COR-L47 (cell line): ENCODE measurements at places on chromosomes 1 and 21.

DNA sequence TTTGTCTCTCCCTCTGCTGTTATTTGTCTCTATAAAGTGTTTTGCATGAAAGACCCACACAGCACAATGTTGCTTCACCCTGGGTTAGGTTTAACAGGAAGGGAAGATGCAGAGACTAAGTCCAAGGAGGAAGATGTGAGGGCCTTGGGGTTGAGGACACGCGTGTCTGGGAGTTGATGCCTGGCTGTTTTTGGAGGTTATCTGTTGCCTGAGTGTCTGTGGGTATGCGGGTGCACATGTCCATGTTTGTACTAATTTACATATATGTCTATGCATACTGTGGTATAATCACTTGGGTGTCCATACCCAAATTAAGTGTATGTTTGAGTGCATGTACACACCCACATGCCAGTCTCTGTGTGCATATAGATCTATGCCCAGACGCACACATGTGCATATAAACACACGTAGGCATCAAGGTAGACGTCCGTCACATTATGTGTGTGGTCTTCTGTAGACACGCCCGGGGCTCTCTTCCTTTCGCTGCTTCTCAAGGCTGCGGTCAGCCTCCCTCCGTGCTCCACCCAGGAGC is 962 bp upstream of the MAN1C1 start:
- no peak for DNase-seq

- DNase-seq, result no peak
Measured at GRCh38 chr1:30749691-30750583, 7.6 kb downstream of the LAPTM5 start.

DNA sequence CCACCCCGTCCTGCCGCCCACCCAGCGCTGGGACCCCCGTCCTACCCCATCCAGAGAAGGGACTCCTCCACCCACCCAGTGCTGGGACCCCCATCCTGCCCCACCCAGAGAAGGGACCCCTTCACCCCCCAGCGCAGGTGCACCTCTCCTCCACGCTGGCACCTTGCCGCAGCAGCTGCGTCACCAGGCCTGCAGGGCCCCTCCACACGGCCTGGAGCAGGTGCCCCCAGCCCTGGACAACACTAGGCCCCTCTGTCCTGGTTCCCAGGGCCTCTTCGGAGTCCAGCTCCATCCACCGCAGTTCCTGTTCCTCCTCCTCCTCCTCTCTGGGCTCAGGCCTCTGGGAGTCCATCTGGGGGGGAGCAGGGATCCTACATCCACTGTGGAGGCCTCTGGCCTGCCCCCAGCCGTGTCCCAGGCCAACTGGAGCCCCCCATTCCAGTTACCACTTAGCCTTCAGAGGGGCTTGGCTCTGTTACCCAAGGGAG is 378 bp downstream of the ANKRD65 start:
- DNase-seq, result no peak

DNA sequence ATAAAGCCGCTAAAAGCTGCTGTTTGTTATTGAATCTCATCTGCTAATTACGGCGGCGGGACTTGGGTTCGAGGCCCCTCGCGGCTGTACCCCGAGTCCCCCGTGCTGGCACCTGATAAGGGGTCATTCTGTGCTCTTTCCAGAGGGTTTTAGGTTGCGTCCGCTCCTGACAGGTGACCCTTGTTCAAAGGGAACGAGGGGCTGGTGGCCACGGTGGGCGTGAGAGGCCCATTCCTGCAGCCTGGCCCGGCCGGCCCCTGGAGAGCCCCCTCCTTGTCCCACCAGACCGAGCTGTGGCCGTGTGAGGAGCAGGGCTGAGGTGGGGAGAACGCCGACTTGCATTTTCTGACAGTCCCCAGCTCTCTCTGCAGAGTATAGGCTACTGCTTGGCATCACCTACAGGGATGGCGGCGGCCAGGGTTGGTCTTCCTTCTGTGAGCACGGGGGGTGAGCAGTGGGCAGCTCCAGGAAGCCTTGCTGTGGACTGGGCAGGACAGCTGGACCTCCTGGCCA is 12.2 kb downstream of the PRDM16 start:
- no peak for DNase-seq

DNA sequence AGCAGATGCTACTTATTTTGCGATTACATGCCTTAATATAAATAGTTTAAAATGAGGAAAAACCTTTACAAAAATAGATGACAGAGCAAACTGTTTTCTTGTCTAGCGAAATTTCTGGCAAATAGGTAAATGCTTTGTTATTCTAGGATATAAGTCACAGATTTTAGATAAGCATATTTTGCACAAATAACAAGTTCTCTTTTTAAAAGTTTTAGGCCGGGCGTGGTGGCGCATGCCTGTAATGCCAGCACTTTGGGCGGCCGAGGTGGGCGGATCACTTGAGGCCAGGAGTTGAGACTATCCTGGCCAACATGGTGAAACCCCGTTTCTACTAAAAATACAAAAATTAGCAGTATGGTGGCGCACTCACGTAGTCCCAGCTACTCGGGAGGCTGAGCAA is 20.3 kb upstream of the ERRFI1 start:
- DNase-seq, result no peak

DNA sequence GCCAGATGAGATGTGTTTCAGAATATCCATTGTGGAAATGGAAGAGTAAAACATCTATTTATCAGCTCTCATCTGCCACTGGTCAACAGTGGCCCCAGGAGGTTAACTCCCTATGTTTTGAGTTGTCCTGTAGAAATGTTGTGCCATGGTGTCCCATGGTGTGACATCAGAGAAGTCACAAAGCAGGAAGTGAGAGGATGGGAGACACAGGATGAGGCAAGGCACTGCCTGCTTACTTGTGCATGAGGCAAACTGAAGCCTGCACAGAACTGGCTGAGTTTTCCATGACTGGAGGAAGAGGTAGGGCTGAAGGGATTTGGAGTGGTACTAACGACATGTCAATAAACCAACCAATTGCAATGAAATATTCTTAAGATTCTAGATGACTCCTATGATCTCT is 131.5 kb upstream of the ZNF644 start:
- no peak for DNase-seq

GRCh38 chr1:205521686-205522085 is 17.2 kb downstream of the CDK18 start:
- DNase-seq, result no peak

DNA sequence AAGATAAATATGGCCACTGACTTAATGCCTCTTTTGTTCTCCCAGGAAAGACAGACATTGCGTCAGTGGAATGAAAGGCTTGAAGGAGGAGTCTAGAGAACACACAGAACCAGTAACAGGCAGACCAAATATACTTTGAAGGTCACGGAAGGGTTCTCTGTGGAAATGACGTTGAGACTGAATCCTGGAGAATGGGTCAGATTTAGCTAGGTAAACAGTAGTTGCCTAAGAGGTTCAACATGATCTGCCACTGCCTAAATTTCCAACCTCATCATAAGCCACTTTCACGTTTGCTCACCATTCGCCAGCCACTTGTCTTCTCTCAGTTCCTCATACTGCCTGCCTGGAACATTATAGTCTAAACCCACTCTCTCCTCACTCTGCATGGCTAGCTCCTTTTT is 20.5 kb downstream of the PLA2G4A start:
- no peak for DNase-seq

- no peak for DNase-seq
Measured at GRCh38 chr1:238029126-238029525, 138.4 kb upstream of the ZP4 start.

- no peak for DNase-seq
Measured at GRCh38 chr1:22055463-22055862, 3.0 kb downstream of the CDC42 start.

GRCh38 chr1:200654660-200655059 is 15.0 kb downstream of the DDX59 start:
- DNase-seq, result no peak

GRCh38 chr1:91585982-91586381 is 85.3 kb downstream of the CDC7 start:
- no peak for DNase-seq

GRCh38 chr1:4460052-4460451 is 194.4 kb upstream of the AJAP1 start:
- DNase-seq, result no peak

GRCh38 chr1:93774707-93775106 is 93.1 kb upstream of the BCAR3 start:
- no peak for DNase-seq

DNA sequence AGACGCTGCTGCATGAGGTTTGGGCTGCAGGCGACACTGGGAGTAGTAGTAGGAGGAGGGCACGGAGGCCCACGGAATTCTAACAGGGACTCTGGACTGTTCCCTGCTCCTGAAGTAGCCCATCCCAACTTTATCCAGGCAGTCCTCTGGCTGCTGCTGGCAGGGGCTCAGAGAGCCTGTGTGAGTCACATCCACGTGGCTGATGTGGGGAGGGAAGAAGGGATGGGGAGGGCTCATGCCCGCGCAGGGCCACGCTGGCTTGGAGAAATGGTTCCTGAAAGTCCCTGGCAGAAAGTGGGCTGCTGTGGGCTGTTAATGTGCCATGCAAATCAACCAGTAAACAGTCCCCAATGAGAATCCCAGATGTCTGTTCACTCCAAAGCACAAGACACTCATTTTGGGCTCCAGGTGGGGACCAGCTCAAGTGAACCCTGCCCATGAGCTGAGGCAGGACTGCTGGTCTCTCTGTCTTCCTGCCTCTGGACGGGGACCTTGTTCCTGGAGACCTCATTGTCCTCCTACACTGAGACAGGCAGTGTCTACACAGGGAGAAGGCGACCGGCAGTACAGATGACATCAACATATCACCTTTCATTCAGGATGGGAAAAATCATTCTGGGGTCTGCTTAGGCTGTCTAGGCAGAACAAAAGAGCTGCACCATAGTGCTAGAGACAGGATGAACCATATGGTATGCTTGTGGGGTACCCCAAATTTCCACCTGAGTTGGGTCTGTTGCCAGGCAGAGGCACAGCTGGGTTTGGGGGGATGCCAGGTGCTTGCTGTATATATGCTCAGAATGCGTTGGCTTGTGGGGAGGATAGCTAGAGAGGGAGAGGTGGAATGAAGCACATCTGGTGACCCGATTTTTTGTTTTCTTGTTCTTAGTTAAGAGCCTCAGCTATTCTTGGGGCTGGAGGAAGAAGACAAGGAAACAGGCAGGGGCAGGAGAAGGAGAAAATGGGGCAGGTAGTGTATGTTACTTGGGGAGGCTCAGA is 57.9 kb upstream of the FMOD start:
- no peak for DNase-seq

- DNase-seq, result no peak
Measured at GRCh38 chr1:158516966-158517365, 37.2 kb downstream of the OR6Y1 start.

GRCh38 chr21:31351438-31351837 is 7.4 kb upstream of the TIAM1 start:
- DNase-seq, result no peak

DNA sequence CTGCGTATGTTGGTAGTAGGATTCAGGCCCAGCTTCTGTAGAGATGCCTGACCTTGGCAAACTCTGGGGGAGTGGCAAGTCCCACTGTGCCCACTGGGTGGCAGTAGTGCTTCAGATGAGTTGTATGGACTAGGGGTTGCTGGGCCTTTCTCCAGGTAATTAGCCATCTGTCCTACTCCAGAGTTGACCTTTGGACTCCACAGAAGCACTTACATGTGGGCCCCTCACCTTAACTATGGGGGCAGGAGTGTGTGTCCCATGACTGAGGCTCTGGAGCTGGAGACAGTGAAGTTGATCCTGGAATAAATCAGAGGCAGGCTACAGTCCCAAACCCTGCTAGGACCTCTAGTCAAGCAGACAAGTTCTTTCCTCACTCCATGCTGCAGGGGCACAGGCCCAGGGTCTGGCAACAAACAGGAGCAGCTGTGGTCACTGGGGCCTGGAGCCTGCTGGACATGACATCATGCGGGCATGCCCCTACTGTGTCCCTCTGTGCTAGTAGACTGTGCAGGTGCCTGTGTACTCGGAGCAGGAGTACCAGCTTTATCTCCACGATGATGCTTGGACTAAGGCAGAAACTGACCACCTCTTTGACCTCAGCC is 4.6 kb downstream of the DMAP1 start:
- peak; percentile 18 for DNase-seq

- DNase-seq, result no peak
Measured at GRCh38 chr1:172184506-172185191, 235.8 kb upstream of the C1orf105 start.

DNA sequence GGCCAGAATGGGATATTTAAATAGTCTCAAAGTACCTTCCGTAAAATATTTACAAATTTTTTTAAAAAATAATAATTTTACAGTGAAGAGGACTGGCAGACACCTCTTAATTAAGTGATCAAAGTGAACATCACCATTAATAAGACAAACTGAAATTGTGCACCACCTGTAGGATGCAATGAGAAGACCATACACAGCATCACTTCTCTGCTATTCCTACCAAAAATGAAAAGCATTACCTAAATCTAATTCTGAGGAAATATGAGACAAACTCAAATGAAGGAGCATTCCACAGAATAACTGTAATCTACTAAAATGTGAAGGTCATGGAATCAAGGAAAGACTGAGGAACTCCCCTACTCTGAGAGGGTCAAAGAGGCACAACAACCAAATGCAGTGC is 68.2 kb upstream of the PRDX6 start:
- no peak for DNase-seq

GRCh38 chr1:231724876-231725647 is 98.5 kb downstream of the DISC1 start:
- DNase-seq, result peak; percentile 28

GRCh38 chr1:3956527-3957170 is 56.6 kb upstream of the C1orf174 start:
- no peak for DNase-seq

GRCh38 chr1:201422026-201422425 is 496 bp upstream of the TNNI1 start:
- DNase-seq, result no peak

GRCh38 chr1:205714190-205714905 is 34.0 kb upstream of the SLC45A3 start:
- DNase-seq, result no peak

- no peak for DNase-seq
Measured at GRCh38 chr1:81949421-81949820, 148.7 kb downstream of the ADGRL2 start.

DNA sequence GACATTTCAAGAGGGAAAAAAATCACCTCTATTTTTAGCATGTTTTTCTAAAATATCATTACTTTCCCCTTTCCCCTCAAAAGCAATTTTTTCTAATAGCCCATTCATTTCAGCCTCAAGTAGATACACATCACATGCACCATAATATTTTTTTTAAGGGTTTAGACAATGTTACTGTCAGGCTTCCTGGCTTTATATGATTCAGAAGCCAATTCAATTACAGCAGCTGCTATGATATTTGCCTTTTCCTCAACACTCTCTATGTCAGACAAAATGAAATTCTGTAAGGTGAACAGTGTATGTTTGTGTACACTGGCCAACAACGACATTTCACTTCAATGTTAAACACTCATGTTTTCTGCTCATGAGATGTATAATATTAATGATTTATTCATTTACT is 46.5 kb downstream of the OMA1 start:
- DNase-seq, result no peak

GRCh38 chr1:56534130-56534651 is 45.2 kb downstream of the PLPP3 start:
- no peak for DNase-seq

DNA sequence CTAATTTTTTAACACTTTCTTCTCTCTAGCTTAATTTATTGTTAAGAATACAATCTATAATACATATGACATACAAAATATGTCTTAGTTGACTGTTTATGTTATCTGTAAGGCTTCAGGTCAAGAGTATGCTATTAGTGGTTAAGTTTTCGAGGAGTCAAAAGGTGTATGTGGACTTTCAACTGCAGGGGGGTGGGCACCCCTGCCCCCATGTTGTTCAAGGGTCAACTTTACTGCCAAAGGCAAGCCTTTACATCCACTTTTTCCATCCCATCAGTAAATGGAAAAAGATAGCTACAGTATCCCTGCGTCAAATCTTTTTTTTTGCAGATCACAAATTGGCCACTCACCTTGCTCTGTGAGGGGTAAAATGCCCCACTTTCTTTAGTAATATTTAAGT is 6.3 kb downstream of the METTL18 start:
- no peak for DNase-seq

GRCh38 chr1:92730476-92730875 is 54.4 kb downstream of the EVI5 start:
- no peak for DNase-seq
